Calu3 (cell line): ENCODE measurements at places on chromosomes 13 and 19.

DNA sequence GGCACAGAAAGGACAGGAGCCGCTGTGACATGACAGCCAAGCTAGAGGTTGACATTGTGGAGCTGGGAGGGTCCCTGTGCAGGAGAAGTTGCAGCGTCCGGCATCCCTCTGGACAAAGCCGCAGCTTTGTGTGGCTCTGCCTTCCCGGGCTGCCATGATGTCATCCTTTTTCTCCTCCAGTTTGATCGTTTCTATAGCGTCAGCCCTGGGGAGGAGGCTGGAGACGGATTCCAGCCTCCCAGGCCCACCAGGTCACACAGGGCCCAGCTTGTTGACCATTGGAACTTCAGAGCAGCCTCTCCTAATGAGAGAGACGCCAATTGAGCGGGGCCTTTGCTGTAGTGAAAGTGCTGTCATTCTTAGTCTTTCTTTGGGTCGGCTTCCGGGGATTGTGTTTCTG is 3.8 kb upstream of the KCNJ14 start:
- DNase-seq: no peak

- DNase-seq: no peak
Observed at GRCh38 chr13:29284726-29285125, 310.8 kb downstream of the SLC7A1 start.

DNA sequence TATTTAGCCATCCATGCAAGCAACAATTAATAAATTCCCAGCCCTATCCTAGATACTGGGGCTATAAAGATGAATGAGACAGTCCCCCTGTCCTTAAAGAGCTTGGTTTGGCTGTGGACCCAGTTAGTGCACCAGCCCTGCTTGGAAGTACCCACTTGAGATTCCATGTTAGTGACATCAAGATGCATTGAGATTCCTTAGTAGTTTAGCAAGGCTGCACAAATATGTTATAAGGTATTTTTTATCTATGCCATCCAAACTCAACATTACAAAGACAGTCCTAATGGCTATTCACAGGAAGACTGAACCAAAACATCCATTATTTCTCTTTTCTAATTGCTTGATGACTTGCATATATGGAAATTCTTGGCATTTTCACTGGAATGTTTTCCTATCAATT is 48.8 kb upstream of the RAP2A start:
- DNase-seq: no peak

DNA sequence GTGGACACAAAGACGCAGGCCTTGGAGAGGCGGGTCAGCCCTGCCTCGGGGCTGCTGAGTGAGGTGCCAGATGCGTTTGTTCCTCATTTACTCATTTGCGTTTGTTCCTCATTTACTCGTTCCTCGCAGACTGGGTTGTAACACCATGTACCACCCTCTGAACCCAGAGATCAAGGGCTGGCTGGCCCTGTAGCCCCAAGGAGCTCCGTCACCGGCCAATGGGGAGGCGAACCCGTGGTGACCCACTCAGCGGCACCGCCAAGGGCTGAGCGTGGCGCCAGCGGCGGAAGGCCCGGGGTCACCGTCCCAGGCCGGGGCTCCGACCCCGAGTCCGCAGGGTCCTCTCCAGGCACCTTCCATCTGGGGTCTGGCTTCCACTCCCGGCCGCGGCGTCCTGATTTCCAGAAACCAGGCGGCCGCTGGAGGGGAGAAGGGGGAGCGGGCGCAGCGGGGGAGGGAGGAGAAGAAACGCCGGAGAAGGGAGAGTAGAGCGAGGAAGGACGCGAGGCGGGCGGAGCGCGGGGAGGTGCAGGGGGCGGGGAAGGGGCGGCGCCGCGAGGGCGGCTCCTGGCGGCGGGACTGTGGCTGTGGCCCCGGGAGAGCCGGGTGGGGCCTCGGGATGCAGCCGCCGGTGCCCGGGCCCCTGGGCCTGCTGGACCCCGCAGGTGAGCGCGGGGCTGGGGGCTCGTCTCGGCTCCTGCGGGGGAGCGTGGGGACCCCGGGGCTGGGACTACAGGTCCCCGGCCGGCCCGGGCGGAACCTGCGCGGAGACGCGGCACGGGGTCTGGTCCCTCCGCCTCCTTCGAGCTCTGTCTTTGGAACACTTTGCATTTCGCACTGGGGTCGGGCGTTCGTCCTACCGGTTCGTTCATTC is at the start of gene TMEM255B:
Gene TMEM255B, plus strand, starts transcription at position 576 of the 874 bp plus-strand sequence. Its CDS starts 44 bp downstream, at position 620.
- peak; percentile 39 for DNase-seq

- no peak for DNase-seq
Observed at GRCh38 chr19:13303381-13304129, 153.3 kb downstream of the IER2 start.

DNA sequence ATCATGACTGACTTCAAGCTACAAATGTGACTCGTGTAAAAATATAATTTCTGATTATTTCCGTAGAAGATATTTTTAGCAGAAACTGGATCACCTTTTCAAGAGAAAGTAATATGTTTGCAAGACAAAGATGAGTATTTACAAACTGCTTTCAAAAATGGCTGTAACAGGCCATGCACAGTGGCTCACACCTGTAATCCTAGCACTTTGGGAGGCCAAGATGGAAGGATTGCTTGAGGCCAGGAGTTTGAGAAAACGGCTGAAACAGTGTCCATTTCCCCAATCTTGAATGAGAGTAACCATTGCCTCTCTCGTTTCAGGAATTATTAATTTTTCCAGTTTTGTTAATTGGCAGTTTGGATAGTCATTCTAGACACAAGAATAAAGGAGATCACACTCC is 3.5 kb upstream of the ZNF175 start:
- DNase-seq: no peak

DNA sequence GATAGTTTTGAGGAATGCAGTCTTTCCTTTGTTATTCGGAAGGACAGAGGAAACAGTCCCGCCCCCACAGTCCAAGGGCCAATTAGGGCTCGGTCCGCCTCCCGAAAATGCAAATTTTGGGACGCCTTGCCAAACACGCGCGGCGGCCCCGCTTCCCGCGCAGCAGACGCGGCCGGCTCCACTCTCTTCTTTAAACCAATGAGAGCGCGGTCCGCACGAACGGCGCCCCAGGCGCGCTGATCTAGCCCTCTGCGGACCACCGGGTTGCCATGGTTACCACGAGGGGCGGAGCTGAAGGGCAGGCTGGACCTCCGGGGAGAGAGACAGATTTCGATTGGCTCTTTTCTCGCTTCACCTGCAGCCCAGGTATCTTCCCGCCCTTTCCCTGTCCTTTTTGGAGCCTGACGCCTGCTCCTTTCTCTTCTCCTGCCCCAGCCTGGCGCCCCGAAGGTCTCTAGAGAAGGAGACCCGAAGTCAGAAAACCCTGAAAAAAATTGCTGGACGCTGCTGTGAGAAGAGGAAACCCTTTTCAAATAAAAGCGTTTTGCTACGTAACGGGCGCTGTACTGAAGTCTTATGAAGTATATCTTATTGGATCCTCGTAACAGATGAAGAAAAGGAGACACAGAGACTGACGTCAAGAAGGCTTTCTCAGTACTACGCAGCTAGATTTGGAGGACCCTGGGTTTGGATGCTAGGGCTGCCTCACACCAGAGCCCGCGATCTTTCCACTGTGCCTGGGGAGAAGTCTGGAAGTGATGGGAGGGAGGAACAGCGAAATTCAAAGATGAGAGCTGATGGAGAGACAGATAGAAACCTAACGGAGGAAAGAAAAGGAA is 2.0 kb downstream of the PTH2 start:
- DNase-seq: no peak

GRCh38 chr19:37007587-37008220 is 70.5 kb upstream of the ZNF420 start:
- DNase-seq: no peak

- peak; percentile 65 for DNase-seq
Observed at GRCh38 chr13:44815623-44816022, 173.6 kb downstream of the NUFIP1 start.

- DNase-seq: no peak
Observed at GRCh38 chr19:29106346-29106885, 106.5 kb downstream of the UQCRFS1 start.

DNA sequence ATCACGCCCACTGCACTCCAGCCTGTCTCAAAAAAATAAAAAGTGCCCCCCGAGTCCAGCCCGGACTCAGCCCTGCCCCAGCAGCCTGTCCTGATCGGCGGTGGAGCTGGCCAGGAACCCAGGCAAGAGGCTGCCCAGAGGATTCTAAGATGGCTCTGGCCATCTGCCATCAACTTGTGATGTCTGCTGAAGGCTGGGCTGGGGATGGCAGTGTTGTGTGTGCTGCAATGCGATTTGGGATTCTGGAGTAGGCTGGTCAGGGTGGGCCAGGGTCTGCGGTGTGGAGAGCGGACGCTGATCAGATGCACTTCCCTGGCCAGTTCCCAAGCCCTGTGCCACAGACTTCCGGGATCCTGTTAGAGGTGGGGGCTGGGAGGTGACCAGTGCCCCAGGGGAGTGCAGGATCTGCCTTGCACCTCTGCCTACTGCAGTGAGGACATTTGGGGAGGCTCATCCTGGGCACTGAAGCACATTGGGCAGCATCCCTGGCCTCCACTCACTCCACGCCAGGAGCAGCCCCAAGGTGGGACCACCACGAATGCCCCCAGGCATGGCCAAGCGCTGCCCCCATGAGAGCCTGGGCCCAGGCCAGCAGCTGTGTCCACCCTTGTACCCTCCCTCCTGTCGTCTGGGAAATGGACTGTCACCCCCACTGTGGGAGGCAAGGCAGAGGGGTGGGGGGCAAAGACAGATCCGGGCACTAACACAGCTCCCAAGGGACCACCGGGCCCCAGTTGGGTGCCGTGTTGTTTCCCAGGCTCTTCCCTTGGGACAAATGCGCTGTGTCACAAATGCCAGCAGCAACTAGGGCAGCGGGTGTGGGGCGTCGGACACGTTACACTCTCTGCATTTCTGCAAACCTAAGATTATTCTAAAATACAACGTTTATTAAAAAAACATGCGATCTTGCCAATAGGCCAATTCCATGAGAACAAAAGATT is 3.4 kb upstream of the TBXA2R start:
- no peak for DNase-seq
